ENCODE measurements at places on chromosomes 5 and 9.
A peak's percentile ranks its signal among the peaks of the same experiment; 100 is the strongest.

GRCh38 chr5:180785794-180786221, 16.8 kb downstream of the MGAT1 start:
- no peak for DNase-seq

- DNase-seq: no peak
These were observed 11.8 kb upstream of the UBE2D2 start for GRCh38 chr5:139549162-139549894.

DNA sequence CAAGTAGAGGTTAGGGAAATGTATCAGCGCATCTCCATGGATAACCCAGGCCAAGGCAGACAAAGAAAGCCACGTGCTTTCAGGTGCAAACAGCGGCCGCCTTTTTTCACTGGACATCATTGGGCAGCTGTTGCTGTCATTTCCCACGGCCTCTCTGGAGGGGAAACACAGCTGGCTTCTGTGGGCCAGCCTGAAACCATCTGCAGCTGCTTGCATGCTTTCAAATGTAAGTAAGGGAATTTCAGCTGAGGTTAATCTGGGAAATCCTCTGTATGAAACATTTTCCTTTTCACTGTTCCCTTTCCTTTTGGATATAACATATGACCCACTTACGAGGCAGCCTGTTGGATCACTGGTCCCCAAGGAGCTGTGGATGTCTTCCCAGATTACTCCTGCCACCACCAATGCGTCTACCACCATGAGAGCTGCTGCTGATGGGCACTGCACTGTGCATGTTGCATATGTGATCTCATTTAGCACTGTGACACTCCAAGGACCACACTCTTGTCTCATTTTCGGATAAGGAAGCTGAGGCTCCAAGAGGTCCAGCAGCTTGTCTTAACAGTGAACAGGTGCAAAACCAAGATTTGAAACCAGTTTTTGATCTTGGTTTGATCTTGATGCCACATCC, 106.3 kb downstream of the C9orf152 start:
- no peak for DNase-seq

DNA sequence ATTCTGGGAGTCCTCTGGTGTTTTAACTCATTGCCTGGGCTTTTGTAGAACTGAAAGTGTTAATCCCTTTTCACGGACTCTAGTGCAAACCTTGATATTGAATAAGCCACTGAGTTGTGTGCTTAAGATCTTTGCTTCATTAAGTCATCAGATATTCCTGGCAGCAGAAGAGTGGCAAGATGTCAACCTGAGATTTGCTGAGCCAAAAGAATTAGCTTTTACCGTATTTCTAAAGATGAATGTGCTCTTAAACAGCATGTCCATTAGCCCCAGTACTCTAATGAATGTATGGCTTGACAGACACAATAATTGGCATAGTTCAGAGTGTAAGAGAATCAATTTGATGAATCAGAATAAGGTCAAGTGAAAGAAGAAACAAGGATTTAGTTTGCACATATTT, 87.2 kb upstream of the CDH6 start:
- no peak for DNase-seq

DNA sequence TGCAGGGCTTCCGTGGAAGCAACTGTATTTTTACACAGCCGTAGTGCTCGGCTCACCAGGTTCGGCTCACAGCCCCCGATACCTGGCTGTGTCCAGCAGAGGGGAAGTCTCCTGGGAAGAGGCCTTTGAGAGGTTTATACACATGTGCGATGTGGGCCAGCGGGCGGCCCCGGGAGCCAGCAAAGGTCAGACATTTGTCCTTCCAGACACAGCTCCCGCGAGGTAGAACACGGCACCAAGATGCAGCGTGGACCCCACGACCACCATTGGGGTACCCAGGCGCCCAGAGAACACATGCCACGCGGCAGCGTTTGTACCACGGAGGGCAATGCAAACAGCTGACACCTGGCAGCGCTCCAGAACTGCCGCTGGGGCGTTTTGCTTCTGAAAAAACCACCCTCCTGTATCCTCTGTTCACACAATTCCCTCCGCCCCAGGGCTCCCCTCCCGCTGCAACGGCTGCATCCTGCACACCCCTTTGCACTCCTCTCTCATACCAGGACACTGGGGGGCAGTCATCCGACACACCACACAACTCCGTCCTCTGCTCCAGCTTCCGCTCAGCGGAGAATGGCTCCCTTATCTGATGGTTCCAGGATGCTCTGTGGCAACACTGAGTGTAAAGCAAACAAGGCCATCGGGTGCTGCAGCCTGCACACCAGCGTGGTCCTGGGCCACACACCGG, 235.3 kb downstream of the SYK start:
- DNase-seq: peak; percentile 51

Measured in NCI-H524 treated with DMSO at 0.1 percent for 48 hours (cell line).